Effector CD4-positive, alpha-beta T cell (primary cell): ENCODE measurements at places on chromosomes 7 and 10.

DNA sequence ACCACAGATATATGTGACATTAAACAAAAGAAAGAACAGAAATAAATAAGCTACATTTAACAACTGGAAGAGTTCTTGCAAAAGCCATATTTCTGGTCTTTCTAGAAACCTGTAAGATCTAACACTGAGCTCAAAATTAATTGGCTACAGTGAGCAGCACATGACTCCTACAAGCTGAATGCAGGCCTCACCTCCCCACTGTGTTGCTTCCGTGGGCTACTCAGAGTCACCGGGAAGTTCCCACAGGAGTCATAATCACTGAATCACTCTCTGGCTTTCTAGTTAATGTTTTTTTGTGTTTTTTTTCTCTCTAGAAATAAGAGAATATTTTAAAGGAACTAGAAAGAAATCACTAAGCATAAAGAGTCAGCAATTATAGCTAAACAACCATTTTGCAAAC lies 10.2 kb upstream of the MRPS24 start:
- no peak for DNase-seq

GRCh38 chr7:131629217-131629882 lies 72.9 kb upstream of the PODXL start:
- no peak for DNase-seq

DNA sequence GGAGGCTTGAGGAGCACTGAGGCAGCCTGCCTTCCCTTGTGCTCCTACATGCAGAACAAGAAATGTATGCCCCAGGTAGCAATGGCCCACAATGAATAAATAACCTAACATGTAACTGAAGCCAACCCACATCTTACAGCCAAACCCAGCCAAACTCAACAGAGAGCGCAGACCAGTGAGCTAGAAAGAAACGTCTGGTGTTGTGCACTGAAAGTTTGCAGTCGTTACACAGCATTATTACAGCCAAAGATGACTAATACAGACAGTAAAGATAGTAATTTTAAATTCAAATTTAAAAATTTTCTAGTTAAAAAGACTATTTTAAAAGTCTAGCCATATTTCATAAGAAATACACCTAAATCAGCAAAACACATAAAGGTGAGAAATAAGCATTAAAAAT lies 11.2 kb downstream of the USP6NL start:
- DNase-seq, result no peak

- DNase-seq, result no peak
These were observed 139.1 kb downstream of the XPNPEP1 start for GRCh38 chr10:109784236-109784635.

DNA sequence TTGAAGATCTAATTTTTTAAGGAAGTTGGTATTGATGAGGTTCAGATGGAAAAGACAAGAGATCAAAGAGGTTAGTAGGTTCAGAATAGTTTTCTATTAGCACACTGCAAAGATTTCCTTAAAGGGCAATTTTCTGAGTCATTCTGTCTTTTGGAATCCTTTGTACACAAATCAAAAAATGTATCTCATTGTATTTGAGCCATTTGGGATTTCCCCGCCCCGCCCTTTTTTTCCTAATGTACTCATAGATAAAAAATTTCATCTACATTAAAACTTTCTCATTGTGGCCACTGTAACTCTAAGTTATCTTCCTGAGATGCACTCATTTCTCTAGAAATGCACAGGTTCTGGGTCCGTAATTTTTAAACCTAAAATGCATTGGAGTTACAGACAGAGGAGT lies 12.1 kb downstream of the GIMAP6 start:
- DNase-seq, result no peak

DNA sequence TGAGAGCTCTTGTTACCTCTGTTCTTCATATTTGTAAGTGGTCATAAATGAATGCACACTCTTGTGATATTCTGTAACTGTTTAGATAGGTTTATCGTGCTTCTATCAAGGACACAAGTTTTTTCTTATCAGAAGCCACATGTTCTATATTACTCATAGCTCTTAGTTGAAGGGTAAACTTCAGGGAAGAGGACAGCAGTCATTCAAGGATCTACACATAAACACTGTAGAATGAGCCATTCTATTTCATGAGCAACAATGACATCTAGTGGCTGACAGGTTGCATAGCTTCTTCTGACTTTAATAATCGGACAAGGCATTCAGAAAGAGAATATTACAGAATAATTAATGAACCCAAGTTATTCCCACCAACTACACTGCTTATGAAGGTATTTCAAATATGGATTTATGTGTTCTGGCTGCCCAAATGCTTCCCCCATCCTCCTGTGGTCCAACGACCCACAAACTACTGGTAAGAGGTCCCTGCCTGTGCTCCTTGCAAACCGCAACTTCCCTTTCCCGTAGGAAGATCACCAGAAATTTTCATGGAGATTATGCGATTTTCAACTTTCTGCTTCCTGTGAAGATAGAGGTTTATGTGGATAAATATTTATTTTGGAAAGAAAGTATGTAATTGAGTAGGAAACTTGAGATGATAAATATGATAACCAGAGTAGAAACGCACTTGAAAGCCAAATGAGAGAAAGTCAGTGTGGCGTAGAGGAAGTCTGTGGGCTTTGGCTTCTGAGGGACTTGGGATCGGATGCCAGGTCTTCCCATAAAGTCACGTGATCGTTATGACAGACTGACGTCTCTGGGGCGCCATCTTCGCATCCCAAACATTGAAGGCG lies 16.8 kb upstream of the ABCB5 start:
- DNase-seq, result no peak

DNA sequence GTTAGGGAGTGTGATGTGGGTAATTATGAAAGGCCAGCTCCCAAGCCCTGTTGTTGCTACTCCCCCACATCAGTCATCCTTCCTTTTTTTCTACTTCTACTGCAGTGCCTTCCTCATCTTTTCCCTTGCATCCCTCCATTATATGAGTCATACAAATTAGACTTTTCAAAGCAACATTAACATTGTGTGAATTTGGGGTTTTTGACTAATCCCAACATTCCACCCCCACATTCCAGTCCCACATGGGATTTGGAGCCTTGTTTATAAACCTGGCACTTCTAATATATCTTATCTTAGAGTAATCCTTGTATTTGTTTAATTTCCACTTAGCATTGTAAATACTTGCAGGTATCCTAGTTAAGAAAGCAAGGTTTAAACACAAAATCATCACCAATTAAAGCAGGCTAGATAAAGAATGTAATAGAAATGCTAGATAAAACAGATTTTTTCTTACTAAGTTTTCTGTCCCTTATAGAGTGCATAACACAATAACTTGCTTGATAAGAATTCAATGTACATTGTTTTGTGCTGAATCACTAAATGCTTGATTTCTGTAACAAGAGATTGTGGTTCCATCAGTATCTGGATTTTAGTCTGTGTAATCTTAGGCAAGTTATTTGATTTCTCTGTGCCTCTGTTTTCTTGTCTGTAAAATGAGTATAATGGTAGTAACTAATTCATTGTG lies 165.8 kb downstream of the CFTR start:
- DNase-seq, result no peak

DNA sequence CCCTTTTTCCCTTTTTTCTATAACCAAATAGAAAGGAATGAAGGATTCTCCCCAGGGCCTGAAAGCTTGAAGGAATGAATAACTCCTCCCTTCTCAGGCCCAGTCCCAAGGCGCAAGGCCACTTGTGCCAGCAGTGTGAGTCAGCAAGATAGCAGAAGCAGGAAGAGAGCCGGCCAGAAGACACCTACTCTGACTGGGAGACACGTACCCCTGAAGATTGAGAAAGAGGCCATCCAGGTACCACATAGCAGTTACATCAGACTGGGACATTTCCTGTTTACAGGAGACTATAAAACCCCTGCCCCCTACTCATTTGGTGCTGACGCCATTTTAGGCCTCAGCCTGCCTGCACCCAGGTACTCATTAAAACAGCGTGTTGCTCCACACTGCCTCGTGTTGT lies 65.5 kb downstream of the LRRC17 start:
- DNase-seq, result no peak

DNA sequence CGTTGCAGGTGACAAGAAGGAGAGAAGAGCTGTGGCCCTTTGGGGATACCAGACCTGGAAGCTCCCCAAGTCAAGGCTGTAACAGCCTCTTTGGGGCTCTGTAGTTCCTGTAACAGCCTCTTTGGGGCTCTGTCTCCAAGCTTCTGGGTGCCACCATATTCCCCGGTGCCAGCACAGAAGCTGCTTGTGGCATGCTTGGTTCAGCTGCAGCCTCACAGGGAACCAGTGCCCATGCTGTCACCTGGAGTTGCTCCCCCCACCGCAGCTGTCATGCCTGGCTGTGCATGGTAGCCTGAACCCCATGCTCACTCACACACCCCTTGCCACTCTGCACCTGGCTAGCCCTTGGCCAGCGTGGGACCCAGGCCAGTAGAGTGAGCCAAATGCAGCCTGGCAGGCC lies 109.1 kb downstream of the ELAPOR2 start:
- DNase-seq, result no peak

DNA sequence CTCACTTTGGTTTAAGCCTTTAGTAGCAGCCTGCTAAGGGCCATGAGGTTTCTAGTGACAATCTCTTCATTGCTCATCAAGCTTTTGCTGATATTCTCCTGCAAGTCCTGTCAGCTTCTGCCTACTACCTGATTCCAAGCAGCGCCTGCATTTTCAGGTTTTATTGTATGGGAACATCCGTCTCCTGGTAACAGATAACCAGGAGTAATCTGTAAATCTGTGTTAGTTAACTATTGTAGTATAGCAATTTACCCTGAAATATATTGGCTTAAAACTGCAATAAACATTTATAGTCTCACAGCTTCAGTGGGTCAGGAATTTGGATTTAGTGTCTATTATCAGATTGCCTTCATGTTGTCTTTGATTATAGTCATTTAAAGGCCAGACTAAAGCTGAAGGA lies 94.0 kb downstream of the MLLT10 start:
- no peak for DNase-seq

GRCh38 chr7:30175180-30175579 lies 40.4 kb downstream of the MTURN start:
- DNase-seq, result no peak
